NCI-H1436 treated with DMSO at 0.1 percent for 48 hours (cell line): ENCODE measurements at places on chromosomes 7 and 10.

- no peak for DNase-seq
These were observed 342.7 kb upstream of the ETV1 start for GRCh38 chr7:14332155-14332554.

- DNase-seq = no peak
These were observed 430.5 kb downstream of the GATA3 start for GRCh38 chr10:8485032-8485431.

GRCh38 chr10:69804775-69805174 is 3.1 kb downstream of the COL13A1 start:
- no peak for DNase-seq

GRCh38 chr7:105319578-105319977 is 69.1 kb downstream of the SRPK2 start:
- no peak for DNase-seq

- DNase-seq = peak; percentile 31
These were observed 118.5 kb downstream of the VTI1A start for GRCh38 chr10:112565434-112566053.

DNA sequence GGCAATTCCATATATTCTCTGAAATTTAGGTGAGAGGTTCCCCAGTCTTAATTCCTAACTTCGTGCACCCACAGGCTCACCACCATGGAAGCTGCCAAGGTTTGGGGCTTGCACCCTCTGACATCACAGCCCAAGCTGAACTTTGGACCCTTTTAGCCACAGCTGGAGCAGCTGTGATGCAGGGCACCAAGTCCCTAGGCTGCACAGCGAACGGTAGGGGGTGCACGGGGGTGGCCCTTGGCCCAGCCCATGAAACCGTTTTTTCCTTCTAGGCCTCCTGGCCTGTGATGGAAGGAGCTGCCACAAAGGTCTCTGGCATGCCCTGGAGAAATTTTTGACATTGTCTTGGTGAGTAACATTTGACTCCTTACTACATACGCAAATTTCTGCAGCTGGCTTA is 251.9 kb upstream of the GRM3 start:
- no peak for DNase-seq
